ENCODE measurements at places on chromosomes 2 and 18.

DNA sequence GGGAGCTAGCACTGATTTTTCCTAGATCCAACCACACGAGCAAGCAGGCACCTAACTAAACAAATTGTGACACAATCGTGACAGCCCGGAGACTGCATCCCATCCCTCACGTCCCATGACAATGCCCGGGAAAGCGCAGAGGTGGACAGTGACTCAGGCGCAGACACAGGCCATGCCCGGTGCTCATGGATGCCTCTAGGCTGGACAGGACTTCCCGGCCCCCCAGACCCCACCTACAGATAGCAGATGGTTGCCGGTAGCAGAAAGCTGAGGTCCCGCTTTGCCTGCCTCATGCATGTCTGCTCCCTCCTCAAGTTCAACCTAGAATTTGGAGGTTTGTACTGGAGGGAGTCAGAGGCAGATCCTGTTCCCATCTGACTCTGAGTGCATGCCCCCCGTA lies 81.0 kb downstream of the TPO start:
- no peak for DNase-seq

- DNase-seq: no peak
These were observed 47.4 kb downstream of the TRPM8 start for GRCh38 chr2:233964581-233964980.

DNA sequence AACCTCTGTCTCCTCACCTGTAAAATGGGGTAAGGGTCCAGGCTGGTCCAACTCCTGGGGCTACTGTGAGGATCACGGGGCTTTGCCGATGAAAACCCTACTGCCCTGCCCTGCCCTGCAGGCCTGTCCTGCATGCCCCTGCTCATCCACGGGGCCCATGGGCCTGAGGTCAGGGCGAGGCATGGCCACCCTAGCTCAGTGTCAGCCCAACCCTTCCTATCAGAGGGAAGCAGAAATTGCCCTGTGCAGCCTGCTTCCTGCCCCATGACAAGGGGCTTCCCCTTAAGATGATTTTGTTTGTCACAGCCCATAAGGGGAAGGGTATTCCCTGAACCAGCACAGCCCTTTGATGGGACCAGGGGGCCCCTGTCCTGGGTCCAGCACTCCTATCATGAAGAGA lies 353.6 kb upstream of the ID2 start:
- DNase-seq: no peak

DNA sequence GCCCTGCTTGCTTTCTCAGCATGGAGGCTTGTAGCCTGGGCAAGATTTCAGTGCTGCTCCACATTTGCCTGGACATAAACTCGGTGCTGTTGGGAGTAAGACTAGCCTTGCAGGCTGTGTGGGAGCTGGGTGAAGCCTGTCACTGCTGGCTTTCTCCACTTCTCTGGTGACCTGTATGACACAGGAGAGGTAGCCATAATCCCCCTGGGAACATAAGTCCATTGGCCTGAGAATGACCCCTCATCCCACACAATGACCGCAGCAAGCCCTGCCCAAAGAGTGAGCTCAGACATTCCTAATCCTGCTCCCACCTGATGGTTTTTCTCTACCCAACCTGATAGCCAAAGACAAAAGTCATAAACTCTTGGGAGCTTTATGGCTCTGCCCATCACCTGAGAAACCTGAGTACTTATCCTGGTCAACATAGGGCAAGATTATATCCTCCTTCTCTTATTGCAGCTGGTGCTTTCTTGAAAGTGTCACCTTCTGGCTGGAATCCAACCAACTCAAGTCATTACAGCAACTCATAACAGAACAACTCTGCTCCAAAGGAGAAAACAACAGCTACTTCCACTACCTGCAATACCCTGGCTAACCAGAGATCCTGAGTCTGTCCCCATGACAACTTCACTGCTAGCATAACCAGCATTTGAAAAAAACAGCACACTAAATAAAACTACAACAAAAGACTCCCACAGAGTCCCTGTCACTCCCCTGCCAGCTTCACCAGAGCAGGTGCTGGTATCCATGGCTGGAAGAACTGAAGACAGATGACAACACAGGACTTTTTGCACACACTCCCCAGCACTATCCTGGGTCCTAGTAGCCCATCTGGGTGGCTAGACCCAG lies 834.4 kb upstream of the DDX18 start:
- DNase-seq: no peak

DNA sequence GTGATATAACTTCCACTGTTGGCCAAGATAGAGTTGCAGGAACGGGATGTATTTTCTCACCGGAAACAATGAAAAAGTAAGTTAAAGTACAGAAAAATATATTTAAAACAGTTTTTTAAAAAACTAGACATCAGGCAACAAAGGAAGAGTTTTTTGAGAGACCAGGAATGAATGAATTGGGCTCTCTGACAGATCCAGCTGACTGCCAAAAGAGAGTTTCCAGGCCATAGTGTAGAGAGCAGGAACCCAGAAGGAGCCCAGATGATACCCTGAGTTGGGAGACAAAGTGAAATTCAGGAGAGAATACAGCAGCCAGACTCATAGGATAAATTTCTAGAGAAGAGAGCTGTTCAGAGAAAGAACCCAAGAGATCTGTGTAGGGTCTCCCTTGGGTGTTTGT lies 362.6 kb upstream of the SMIM21 start:
- no peak for DNase-seq

GRCh38 chr18:77433076-77433475 lies 183.4 kb downstream of the GALR1 start:
- DNase-seq: no peak

GRCh38 chr2:164802095-164802707 lies 39.4 kb downstream of the COBLL1 start:
- DNase-seq: no peak

DNA sequence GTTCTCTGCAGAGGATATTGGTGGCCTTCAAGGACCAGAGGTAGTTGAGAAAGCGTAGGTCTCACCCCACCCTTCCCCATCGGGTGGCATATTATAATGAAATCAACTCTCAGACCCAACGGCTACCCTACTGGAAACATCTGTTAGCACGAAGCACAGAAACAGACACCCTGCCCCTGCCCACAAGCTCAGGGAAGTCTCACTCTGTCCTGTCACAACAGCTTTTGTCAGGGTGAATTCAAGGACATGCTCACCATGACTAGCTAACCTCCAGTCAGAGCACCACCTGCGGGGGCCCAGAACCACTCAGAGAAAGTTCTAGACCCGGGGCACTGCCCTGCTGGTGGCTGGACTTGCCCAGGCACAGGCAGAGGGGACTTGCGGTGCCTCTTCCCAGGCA lies 3.5 kb upstream of the B3GNT7 start:
- DNase-seq: no peak

DNA sequence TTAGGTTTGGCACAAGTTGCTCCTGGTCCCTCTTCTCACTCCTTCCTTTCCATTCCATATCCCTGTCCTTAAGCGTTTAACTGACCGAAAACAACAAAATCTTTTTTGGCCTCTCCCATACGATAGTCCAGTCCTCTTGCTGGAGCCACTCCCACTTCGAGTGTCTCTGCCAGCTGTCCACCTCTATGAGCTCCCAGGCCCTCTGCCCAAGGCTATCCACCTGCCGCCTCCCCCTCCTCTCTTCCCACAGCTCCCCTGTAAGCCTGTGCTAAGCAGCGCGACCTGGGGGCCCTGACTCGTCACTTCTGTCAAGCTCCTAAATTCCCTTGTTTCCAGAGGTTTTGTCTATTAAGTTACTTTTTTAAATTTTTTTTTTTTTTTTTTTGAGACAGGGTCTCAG lies 47.0 kb upstream of the FOSL2 start:
- no peak for DNase-seq

DNA sequence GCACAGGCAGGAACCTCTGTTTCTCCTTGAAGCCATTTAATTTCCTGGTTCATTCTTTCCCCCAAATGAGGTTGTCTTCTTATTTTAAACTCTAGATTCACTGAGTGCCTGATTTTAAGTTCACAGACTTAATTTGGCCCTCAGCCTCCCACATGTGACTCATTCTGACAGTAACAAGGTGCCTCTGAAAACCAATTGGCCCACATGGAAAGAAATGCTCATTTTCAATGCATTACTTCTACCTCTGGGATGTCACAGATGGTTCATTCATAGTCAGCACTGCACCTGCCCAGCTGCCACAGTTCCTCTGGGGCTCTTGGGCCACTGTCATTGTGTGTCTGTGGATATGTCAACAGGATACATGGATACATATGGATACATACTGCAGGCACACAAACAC lies 140.4 kb upstream of the CAPN13 start:
- no peak for DNase-seq

DNA sequence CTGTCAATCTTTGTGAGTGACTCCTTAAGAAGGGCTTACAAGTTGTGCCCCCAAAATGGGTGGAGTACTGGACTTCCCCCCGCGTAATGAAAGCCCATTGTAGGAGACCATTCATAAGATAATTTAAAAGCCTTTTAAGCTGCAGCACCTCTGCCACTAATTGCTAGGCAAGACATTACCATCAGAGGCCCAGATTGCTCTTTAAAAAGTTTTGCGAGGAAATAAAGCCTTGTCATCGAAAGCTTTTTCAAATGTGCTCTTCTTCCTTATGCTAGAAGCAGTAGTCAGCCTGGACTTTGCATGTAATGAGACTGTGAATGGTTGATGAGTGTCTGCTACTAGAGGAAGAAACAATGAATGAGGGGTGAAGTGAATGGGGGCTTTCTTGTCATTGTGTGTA lies 345.3 kb upstream of the CDH2 start:
- no peak for DNase-seq

DNA sequence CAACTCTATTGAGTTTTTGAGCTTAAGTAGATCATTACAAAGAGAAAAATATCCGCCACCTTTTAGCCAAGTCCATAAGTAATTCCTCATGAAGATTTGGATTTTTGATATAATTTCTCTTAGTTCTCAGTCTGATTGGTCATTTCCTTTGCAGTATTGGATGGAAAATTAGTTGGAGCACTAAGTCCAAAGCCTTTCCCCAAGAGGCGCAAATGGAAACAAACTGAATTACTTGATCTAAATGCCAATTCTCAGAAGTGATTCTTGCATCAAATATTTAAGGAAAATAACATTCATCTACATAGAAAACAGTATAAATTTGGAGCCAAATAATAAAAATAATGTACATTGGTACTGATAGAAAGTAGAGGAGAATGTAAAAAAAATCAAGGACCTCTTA lies 115.6 kb downstream of the CACNB4 start:
- no peak for DNase-seq

- no peak for DNase-seq
These were observed 98.7 kb downstream of the STPG4 start for GRCh38 chr2:47056374-47056773.

GRCh38 chr2:43749583-43749982 lies 24.3 kb upstream of the DYNC2LI1 start:
- DNase-seq: no peak

DNA sequence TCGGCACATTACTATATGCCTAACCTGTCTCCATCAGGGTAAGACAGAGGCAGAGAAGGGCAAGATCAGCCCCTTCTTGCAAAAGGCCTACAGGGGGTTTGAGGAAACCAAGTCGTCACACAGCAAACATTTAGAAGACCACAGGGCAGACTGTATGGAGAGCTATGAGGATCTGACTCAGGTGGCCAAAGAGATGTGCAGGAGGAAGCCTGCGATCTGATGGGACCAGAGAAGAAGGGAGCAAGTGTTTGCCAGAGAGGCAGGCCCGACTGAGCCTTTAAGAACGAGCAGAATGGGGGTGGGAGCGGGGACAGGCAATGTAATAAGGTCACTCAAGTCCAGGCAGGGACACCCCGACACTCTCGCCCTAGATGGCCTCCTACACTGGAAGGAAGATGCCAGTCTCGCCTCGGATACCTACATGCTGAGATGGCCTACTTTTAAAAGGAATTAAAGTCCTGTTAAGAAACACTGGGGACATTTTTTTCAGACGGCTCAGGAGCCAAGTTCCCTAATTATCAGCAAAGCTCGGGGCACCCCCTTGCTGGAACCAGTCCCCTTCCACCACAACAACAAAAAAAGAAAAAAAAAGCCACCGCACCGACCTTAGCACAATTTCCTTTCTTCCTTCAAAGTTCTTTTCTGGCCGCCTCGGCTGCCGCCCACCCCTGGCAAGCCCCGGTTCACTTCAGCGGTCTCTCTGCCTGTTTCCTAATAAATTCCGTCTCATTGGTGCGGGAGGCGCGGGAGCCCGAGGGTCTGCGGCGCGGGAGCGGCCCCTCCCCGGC lies 1.5 kb downstream of the SFXN5 start:
- no peak for DNase-seq

GRCh38 chr2:65128297-65129190 lies 1.4 kb downstream of the RAB1A start:
- DNase-seq: no peak

- DNase-seq: no peak
These were observed 18.0 kb downstream of the TGOLN2 start for GRCh38 chr2:85309699-85310321.

- no peak for DNase-seq
These were observed 91.5 kb upstream of the LPIN2 start for GRCh38 chr18:3104190-3105054.

DNA sequence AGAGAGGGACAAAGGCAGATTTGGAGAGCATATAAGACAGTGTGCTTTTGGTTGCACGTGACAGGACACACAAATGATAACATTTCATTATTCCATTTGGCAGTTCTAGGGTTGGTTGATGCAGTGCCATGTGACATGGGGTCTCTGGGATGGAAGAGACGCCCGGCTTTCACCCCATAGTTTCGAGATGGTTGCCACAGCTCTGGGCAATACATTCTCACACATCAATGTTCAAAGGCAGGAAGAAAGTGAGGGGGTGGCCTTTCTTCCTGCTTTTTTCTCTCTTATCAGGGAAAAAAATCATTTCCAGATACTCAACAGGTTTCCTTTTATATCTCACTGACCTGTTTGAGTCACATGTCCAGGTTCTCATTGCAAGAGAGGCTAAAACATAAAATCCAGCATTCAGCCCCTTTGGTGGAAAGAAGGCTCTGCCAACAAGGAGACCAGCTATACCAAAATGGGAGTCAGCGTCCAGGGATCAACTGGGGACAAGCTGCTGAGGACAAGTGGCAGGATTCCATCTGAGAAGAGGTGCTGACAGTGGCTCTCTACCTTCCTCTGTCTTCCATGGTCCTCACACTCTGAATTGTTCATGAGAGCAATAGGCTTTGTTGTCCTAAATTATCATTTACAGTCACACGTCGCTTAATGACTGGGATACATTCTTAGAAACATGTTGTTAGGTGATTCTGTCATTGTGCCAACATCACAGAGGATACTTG lies 29.1 kb upstream of the ANKRD44 start:
- DNase-seq: no peak

GRCh38 chr2:239979243-239980023 lies 45.7 kb downstream of the NDUFA10 start:
- DNase-seq: no peak

DNA sequence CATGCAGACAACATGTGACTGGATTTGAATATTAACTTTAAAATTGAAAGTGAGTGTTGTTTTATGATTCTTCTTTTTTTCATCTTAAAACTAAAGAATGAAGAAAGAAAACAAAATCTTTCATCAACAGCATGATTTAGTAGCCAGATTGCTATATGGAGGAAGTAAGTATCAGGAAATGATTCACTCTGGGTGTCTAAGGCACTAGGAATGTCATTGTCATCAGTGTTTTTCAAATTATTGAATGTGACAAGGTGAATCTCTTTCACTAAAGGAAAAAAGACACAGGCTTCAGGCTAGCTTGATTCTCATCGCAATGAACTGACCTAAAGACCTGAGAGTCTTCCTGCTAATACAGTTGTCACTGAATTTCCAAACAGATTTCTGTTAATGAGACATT lies 430.1 kb downstream of the FBXO15 start:
- DNase-seq: no peak

All from NCI-H187 (cell line).